ENCODE measurements at places on chromosomes 13 and 19. TPM values are rescaled to one million over a fixed set of nuclear protein-coding genes. Genes with fewer than 3 reads are reported as not detected.

GRCh38 chr19:12364391-12365235 lies 870 bp downstream of the ZNF442 start:
- peak; percentile 37 for DNase-seq

GRCh38 chr13:40961214-40961613 lies 57.9 kb downstream of the ELF1 start:
- DNase-seq = no peak

DNA sequence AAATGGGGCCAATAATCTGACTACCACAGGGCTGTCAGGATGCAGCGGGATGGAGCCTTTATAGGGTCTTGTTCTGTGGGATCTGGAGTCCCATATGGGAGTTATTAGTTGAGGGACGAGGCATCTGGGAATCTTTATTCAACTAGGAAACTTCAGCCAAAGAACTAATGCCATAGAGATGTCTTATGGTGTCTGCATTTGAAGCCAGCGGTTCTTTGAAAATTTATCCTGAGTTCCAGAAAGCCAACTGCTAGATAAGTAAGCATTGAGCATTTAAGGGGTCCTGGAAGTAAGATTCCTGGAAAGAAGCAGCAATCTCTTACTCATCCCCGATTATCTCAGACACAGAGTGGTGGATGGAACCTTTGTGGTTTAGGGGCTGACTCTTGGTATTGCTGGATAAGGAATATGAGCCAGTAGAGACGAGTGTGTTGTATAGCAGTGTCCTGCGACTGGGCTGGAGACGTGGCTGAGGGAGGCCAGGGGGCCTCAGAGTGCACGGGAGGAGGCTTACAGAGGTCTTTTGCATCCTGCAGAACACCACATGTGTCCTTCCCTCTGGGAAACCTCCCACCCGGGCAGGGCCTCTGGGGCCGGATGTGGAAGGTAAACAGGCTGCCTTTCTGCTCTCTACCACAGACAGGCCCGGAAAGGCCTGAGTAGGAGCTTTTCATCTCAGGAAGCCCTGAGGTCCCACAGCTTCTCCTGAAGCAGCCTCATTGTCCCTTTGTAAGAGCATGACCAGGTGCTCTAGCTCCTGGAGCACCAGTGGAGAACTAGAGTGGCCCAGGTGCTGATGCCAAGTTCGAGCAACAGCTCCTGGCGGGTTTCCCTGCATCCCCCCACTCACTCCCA lies 28.8 kb downstream of the ACTN4 start:
- DNase-seq = peak; percentile 72

- no peak for DNase-seq
Measured at GRCh38 chr19:7492142-7492541, 3.3 kb upstream of the PEX11G start.

ADAMTSL5 gene
- 7.5 TPM for total RNA-seq

CD70 gene
- total RNA-seq = not detected
